Thoracic aorta (tissue), 2 donors: ENCODE measurements at places on chromosomes 11 and 22. TPM values are rescaled to one million over a fixed set of nuclear protein-coding genes. Genes with fewer than 3 reads are reported as not detected.

- DNase-seq: no peak
- no peaks in the 10 kb centered on the region for H3K4me1 ChIP-seq
- H3K27me3 ChIP-seq: no peaks in the 10 kb centered on the region
- no peak overlapping the region for H3K4me3 ChIP-seq
Observed at GRCh38 chr11:64572143-64572542, 18.9 kb upstream of the SLC22A12 start.

- no peak overlapping the region for H3K4me3 ChIP-seq
- H3K36me3 ChIP-seq: no peaks in the 10 kb centered on the region
- H3K4me1 ChIP-seq: no peaks in the 10 kb centered on the region
Observed at GRCh38 chr11:11436715-11437313, 83.8 kb upstream of the CSNK2A3 start.

The RTN4R gene
- total RNA-seq: not detected

DNA sequence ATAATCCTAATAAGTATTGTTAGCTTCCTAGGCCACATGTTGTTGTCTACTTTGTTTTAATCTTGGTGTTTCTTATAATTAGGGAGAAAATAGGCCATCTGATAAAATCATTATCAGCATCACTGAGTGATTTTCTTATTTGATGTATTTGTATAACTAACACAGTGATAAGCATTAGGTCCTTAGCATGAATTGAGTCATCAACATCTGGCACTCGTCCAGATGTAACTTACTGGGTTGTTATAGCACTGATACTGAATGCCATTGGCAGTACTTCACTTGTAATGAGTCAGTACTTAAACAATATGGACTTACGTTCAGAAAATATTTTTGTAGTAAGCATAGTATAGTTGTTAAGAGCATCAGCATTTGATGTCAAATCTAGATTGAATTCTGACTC lies 16.2 kb downstream of the API5 start:
- H3K27me3 ChIP-seq: no peaks in the 10 kb centered on the region
- H3K4me1 ChIP-seq: no peaks in the 10 kb centered on the region
- H3K4me3 ChIP-seq: no peak overlapping the region
- no peak overlapping the region for H3K27ac ChIP-seq
- H3K36me3 ChIP-seq: peaks cover 68% of the 10 kb centered on the region
